Pericardium fibroblast (primary cell): ENCODE measurements at places on chromosomes 13 and 19. TPM values are rescaled to one million over a fixed set of nuclear protein-coding genes. Genes with fewer than 3 reads are reported as not detected.

Gene PLVAP
- 0.82 and 0.94 TPM in 2 replicates for total RNA-seq

Gene TSPAN16
- not detected in 2 replicates for total RNA-seq

Gene PSG1
- total RNA-seq = not detected in 2 replicates

Gene MCEMP1
- total RNA-seq = not detected in 2 replicates

Gene MAP4K1
- total RNA-seq = 0.70 TPM in 1 of 2 replicates, not detected in the other

Gene RASAL3
- not detected in 2 replicates for total RNA-seq

Gene ZNF536
- total RNA-seq = not detected in 2 replicates

Gene SLC7A10
- 0.12 TPM in 1 of 2 replicates, not detected in the other for total RNA-seq

Gene KLC3
- total RNA-seq = not detected in 2 replicates
